ENCODE measurements at places on chromosomes 2 and 18.
A peak's percentile ranks its signal among the peaks of the same experiment; 100 is the strongest.

- no peak for DNase-seq
These were observed 406.6 kb upstream of the MMADHC start for GRCh38 chr2:149994057-149994728.

DNA sequence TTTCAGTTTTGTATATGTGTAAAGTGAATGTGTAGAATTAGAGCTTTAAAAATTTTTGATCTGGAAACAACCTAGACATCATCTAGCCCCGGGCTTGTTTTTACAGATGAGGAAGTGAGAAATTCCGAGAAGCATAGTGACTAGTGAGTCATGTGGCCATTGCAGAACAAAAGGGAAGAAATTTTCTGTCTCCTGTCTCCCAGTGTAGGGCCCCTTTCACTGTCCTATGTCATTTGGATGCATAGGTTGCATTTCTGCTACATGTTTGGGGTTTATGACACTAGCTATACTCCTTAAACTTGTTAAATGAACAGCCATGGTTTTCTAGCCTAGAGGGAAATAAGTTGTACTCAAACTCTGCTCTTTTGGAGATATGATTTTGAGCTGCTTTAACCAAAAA, 84.6 kb downstream of the PLCL1 start:
- DNase-seq, result peak; percentile 4

- no peak for DNase-seq
These were observed 58.8 kb downstream of the NAB1 start for GRCh38 chr2:190707726-190708125.

GRCh38 chr18:44680273-44681075, at the start of gene SETBP1:
Gene SETBP1 (plus strand): TSS chr18:44680888. CDS start chr18:44701347, 20,459 bp downstream.
- DNase-seq, result no peak

GRCh38 chr2:47293976-47294375, 109.0 kb upstream of the MSH2 start:
- no peak for DNase-seq

GRCh38 chr2:30283931-30284565, 52.7 kb downstream of the LBH start:
- no peak for DNase-seq

DNA sequence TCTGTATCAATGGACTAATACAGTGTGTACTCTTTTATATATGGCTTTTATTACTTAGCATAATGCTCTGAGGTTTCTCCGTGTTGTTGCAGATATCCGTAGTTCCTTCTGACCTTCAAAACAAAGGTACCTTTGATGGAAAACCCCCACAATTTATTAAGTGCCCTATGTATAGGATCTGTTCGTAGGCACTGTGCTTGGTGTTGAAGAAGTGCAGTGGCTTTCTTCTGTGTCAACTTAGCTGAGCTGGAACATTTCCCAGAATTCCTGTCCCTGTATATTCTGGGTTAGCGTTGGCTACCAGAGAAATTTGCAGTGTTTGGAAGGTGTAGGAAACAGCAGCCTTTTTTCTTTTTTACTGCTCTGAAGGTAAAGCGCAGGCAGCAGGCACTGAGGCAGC, 56.3 kb upstream of the MSH2 start:
- DNase-seq, result no peak

- DNase-seq, result no peak
These were observed 109.9 kb upstream of the MEIS1 start for GRCh38 chr2:66324909-66325528.

GRCh38 chr2:9663008-9663879, 32.4 kb upstream of the YWHAQ start:
- DNase-seq, result no peak

- DNase-seq, result peak; percentile 55
These were observed at the start of gene TRABD2A for GRCh38 chr2:84880645-84881521. Gene TRABD2A (minus strand): TSS chr2:84881084. CDS start chr2:84881039, 45 bp downstream.

DNA sequence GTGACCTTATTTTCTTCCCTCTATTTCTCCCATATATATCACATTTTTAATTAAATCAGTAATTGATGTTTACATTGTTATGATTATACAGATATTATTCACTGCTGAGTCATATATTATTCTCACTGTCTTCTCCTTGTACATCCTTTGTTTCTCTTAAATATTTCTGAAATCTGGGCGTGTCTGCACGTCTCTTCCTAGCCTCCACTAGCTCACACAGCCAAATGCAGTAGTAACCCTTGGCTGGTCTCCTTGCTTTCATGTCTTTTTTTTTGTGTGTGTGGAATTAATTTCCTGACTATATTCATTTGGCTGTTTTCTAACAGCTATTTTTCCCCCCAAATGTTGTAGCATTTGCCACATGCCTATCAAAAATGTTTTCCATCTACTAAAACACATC, 15.8 kb downstream of the CCNYL1 start:
- DNase-seq, result no peak

DNA sequence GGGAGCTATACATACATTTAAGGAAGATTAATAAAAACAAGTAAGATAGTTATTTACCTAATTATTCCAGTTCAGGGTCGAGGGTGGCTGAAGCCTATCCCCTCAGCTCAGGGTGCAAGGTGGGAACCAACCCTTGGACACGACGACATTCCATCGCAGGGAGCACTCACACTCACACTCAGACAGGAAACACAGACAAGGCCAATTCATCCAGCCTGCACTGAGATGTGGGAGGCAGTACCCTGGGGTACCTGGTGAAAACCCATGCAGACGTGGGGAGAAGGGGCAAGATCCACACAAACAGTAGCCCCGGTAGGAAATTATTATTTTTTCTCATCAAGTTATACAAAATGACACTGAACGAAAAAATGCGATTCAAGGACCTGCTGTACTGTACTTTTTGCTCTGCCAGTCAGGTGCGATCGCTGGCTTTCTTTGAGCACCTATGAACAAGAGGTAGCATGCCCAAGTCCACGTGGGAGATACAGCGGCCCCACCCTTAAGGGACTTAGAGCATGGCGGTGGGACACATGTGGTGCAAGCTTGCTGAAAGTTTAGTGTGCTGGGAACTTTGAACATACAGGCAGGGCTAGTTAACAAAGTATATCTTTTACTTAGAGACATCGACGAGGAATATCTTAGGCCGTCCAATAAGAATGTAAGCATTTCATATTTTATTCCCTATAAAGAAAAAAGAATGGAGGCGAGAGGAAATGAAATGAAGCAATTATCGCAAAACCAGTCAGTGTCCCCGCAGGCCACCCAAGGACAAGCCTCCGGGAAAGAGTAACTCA, 624 bp downstream of the METTL8 start:
- DNase-seq, result peak; percentile 12

GRCh38 chr2:70123051-70123828, 36.0 kb downstream of the PCBP1 start:
- no peak for DNase-seq

GRCh38 chr18:62294073-62294472, 31.0 kb upstream of the TNFRSF11A start:
- no peak for DNase-seq

DNA sequence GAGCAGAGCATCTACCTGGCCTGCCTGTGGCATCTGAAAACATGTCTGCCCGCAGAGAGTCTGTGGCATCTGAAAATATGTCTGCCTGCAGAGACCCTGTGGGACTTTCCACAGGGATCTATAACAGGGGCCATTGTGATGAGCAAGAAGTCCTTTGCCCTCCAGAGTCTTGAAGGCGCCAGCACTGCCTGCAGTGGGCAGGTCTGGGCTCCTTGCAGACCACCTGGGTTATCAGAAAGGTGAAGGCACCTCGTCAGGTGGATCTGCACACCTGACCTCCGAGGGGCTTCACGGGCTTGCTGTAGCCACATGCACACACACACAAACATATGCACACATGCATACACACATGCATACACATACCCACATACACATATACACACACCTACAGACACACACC, 189.5 kb upstream of the HDAC4 start:
- DNase-seq, result no peak

DNA sequence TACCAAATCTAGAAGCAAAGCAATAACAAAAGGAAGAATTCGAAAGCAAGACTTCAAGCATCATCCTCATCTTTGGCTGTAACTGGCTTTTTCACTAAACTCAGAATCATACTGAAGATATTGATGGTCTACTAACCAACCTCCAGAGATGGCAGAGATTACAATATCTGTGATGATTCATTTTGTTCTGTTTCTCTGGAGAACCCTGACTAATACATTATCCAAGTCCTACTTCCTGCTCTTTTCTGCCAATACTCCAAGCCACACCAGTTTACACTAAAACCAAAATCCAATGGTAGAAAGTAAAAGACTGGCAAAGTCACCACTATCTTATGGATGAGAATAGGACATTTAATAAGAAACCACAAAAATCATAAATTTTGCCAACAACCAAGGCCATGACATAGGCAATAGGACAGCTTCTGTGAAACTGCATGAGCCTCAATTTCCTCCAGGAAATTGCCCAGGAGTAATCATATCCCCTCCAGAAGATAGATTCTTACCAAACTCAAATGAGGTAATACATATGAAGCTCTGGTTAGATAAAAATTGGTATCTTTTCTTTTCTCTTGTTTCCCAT, 159.8 kb downstream of the METTL4 start:
- no peak for DNase-seq

- DNase-seq, result no peak
These were observed 8.5 kb upstream of the ETAA1 start for GRCh38 chr2:67388680-67389079.

GRCh38 chr2:28613633-28614501, 118.0 kb downstream of the PLB1 start:
- DNase-seq, result no peak

DNA sequence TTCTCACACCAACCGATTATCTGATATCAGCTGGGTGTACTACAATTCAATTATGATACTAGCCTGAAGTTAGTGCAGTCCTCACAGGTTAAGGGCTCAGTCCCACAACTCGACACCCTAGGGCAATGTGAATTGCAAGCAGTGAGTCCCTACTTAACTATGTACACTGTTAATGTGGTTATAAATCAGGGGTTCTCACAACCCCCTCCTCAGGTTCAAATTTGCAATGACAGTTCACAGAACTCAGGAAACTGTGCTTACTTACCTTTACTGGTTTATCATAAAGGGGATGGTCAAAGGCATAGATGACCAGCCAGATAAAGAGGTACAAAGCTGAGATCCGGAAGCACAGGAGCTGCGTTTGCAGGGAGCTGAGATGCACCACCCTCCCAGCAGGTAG, 1379.1 kb upstream of the CDH2 start:
- no peak for DNase-seq

DNA sequence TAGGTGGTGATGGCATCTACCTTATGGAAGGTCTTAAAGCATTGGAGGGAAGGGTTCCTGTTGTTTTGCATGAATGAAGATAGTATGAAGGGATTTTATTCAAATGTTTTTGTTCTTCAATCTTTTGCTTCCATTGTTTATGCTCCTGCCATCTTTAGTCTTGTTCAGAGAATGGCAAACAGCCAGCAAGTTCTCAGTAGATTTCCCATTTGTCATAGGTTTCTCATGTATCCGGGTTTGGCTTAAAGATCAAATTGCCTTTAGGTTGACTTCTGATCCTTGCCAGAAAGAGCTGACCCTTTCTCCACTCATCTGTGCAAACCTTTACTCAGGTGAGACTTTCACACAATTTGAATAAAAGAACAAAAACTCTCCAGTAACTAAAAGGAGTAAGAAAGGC, 44.2 kb upstream of the STAT4 start:
- no peak for DNase-seq

- no peak for DNase-seq
These were observed 32.4 kb downstream of the NPC1 start for GRCh38 chr18:23553887-23554286.

DNA sequence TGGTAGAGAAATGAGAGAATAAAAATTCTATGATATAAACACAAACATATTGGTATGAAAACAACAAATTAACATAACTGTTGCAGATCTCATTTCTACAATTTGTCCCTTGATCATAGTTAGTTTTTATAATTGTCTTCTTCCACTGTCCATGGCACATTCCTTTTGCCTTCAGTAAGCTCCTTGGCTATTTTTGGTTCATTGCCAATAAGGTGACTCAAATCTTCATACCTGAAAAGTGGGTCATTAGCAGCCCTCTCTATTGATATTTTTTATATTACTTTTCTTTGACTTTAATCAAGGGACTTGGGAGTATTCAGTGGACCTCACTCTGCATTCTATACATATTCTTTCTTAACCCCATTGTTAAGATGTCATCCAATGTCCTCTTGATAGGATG, 552.9 kb downstream of the TDRD15 start:
- DNase-seq, result no peak

DNA sequence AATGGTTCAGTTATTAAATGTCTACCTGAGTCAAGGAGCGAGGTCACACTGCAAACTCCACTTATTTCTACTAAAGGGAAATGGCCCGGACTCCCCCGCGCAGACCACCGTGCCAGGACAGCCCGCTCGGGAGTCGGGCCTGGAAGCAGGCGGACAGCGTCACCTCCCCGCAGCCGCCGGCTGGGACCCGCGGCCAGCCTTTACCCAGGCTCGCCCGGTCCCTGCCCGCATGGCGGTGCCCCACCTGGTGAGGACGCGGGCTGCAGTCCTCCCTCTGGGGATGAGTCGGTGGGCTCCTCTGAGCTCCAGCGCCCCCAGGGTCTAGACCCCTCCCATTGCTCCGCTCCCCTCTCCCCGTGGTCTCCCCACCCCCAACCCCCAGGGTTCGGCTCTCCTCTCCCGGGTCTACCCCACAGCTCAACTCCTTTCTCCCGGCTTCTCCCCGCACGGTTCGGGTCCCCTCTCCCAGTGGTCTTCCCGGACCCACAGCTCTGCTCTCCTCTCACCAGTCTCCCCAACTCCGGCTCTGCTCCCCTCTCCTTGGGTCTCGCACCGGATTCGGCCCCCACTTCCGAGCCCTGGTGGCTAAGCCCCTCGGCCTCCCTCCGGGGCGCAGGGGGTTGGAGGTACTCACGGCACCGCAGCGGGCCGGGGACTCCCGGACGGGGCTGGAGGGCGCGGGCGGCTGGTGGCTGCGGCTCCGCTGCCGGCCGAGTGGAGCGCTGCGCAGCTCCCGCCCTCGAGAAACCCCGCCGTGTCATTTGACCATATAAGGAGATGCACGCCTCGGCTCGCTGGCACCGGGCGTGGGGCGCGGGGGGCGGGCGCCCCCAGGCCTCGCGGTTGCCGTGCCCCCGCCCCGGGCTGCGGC, at the start of gene FHL2:
FHL2 (minus strand) TSS at position 716 of the 871 bp plus-strand sequence. CDS start 12,535 bp downstream, outside the sequence.
- peak; percentile 35 for DNase-seq

DNA sequence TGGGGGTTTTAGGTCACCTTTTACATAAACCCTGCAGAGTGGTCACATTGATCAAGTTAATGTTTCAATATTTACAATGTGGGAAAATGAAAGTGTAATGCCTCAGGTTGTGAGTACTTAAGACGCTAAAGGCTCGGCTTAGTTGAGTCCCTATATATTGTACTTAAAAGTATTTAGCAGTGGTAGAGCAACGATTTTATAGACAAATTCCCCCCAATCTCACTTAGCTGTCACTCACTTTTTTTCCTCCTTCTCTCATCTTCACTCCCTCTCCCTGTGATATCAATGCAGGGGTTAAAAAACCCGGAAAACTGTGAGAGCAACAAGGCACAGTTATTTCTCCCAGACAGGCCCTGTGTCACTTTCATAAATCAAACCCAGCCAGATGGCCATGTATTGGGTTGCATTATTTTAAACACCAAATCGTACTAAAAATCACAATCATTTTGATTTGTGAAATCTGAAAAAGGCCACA, 5.4 kb downstream of the POU3F3 start:
- no peak for DNase-seq

GRCh38 chr2:148231858-148232257, 211.0 kb downstream of the MBD5 start:
- no peak for DNase-seq

Measured in T-helper 22 cell (primary cell).